Right ventricle myocardium inferior (tissue), 1 donor: ENCODE measurements at places on chromosomes 12 and 14. TPM values are rescaled to one million over a fixed set of nuclear protein-coding genes. Genes with fewer than 3 reads are reported as not detected.

The ACTR6 gene
- 19.4 TPM for total RNA-seq

DNA sequence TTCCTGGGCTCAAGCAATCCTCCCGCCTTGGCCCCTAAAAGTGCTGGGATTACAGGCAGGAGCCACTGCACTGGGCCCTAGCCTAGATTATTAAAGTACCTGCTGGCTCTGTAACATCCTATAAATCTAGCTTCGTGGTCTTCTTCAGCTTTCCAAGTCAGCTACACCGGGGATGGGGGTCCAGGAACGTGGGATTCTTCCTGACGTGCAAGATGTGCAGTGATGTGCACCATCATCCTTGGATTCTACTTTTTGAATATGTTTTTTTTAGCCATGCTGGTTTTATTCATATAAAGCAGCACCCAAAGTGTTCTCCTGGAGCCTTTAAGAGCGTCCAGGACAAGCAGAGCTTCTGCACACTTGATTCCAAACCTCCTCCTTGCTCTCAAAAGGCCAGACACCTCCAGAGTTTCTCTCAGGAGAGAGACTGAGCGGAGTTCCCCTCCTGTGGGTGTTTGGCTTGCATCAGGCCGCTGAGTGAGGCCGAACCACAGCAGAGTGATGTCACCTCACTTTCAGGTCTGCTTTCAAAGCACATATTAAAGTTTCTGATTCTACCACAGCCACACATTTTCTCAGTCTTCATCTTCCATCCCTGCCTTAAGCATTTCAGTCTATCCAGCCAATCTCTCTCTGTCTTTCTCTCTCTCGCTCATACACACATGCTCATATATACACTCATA, 33.4 kb downstream of the VCPKMT start:
- no peak for DNase-seq

GRCh38 chr14:75960231-75960630, 21.6 kb downstream of the TGFB3 start:
- DNase-seq, result no peak

GRCh38 chr12:64160021-64160710, 61.9 kb downstream of the KICS2 start:
- DNase-seq, result no peak

DNA sequence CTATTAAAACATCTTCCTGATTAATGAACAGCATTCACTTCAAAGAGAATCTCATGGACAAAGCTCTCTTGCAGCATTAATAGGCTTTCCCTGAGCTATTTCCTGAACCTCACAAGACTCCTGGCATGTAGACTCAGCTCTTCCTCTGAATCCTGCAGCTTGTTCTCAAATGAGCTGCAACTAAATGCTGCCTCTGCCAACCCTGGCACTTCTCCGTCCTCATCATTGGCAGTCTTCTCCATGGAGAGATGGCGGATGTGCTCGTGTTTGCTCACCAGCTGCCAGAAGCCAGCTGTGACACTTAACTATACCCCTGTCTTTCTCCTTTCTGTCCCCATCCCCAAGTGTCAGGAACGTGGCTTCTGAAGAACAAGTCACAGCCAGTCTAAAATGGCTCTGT, 232.1 kb downstream of the FOXN3 start:
- DNase-seq, result no peak

The TMEM63C gene
- 2.7 TPM for total RNA-seq

The KLRC1 gene
- total RNA-seq, result not detected

GRCh38 chr12:132622437-132623071, 4.0 kb downstream of the P2RX2 start:
- no peak for DNase-seq

The KRT4 gene
- not detected for total RNA-seq

DNA sequence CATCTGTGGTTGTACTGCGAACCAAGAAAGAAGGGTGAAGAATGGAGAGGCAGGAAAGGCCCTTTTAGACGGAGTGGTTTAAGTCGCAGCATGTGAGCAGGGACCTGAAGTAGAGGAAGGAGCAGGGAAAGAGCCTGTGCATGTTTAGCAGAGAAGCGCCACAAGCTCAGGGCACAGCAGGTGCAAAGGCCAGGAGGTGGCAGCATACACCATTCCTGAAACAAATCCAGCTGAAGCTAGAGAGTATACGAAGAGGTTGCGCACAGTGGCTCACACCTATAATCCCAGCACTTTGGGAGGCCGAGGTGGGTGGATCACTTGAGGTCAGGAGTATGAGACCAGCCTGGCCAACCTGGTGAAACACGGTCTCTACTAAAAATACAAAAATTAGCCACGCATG, 49.9 kb downstream of the HELB start:
- no peak for DNase-seq

The LPAR5 gene
- total RNA-seq, result 7.5 TPM

DNA sequence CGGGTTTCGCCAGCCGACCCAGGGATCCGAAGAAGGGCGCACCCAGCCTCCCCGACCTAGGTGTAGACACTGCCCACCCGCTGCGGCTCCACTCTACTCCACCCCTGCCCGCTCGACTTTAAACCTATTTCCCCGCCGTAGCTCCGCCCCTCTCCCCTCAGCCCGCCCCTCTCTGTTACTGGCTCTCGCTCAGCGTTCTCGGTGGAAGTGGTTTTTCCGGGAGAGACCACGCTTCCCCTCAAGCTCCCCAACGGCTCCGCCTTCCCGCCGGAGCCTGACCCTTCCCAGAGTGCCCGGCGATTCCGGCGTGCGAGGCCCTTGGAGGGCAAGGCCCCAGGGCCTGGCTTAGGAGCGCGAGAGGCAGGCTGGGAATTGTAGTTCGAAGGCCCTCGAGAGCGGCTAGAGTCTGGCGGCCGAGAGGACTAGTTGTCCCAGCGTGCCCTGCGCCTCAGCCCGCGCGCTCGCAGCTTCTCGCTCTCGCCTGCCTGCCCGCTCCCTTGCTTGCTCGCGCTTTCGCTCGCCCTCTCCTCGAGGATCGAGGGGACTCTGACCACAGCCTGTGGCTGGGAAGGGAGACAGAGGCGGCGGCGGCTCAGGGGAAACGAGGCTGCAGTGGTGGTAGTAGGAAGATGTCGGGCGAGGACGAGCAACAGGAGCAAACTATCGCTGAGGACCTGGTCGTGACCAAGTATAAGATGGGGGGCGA, at the start of gene PA2G4:
Gene PA2G4 (plus strand): TSS at position 451 of the 706 bp plus-strand sequence. CDS start 179 bp downstream, at position 630.
- DNase-seq, result peak; percentile 99

GRCh38 chr12:93686572-93687356, 9.6 kb downstream of the CRADD start:
- DNase-seq, result no peak

DNA sequence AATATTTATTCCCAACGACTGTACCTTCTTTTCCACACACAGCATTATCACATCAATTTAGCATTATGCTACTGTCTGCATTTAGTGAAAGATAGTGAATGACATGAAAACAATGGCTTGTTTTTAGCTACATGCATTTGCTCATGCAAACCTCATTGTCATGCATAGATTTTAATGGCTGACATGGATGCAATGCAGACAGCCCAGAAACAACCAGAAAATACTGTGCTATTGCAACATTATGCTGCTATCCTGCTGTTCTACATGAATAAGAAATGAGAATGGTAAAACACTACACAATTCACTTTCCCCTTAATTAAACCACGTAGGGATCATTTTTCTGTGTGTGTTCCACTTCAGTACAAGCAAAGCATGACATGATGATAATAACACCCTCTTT, 90.8 kb downstream of the LIN7A start:
- DNase-seq, result no peak

The CD69 gene
- 0.32 TPM for total RNA-seq

The ULK1 gene
- 49.3 TPM for total RNA-seq

GRCh38 chr14:51396222-51396815, 156.3 kb downstream of the TMX1 start:
- no peak for DNase-seq

DNA sequence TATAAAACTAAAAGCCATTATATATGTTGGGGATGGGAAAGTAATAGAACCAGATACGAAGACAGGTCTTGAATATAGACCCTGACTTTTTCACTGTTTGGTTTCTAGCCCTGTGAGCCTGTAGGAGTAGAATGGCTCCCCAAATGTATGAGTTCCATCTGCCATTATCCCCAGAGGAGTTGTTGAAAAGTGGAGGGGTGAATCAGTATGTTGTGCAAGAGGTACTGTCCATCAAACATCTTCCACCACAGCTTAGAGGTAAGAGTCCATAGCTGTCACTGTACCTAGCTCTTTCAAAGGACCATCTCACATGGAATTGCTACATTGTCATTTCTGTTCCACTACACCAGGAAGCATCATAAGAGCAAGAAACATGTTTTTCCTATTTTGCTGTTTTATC, 1.1 kb downstream of the NCAPD2 start:
- no peak for DNase-seq

- DNase-seq, result no peak
Observed at GRCh38 chr12:46110223-46110611, 119.8 kb upstream of the SCAF11 start.

DNA sequence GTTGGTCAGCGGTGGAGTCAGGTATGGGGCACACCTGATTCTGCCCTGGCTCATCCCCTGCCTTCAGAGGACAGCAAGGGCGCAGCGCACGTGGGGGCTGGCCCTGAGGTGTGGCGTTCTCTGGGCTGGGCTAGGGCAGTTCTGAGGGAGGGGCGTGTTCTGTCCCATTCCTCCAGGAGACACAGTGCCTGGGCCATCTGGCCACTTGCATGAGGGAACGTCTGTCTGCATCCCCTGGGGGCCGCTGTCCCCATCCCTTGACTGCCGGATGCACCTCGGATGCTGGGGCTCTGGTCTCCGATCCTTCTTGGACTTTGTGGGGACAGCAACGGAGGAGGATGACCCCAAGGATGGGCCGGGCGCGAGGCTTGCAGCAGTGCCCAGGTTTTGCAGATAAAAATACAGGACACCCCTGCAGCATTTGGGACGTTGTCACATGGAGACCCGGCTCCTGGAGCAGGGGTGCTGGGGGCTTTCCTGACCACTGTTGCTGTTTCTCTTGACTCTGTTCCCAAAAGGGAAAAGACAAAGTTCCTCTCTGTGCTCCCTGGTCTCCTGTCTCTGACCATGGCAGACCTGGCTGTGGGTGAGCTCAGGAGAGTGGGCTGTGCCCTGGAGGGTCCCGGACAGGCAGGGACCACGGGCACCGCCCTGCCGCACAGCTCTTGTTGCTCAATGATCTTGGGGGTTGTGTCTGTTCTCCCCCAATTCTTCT, 6.9 kb downstream of the MTA1 start:
- DNase-seq, result no peak

The PTPN6 gene
- 9.1 TPM for total RNA-seq

GRCh38 chr12:119711693-119712092, 43.8 kb downstream of the PRKAB1 start:
- no peak for DNase-seq

DNA sequence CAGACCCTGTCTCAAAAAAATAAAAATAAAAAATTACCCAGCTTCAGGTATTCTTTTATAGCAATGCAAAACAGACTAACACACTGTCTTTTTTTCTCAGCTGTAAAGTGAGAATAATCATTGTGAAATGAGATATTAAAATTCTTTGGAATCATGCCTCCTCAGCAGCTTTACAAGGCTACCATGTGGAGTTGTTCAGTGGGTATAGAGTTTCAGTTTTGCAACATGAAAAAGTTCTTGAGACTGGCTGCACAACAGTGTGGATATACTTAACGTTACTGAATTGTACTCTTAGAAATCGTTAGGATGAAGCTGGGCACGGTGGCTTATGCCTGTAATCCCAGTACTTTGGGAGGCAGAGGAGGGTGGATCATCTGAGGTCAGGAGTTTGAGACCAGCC, 15.7 kb upstream of the MAPKAPK5 start:
- DNase-seq, result no peak

DNA sequence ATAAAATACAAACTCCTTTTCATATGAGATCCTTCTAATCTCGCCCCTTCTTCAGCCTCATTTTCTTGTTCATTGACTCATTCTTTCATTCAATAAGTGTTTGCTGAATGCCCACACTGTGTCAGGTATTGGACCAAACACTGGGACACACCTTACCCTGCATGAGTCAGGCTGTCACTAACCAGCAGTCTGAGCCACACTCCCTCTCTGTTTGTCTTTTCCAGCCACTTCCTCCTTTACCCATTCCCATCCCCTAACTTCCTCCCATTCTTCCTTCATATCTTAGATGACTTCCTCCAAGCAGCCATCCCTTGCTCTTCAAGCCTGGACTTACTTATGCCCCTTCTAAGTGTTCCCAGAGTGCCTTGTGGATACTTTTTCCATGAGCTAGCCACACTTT, 27.0 kb upstream of the HIF1A start:
- no peak for DNase-seq

The CDCA3 gene
- total RNA-seq, result 1.2 TPM

The MORN3 gene
- 0.11 TPM for total RNA-seq

DNA sequence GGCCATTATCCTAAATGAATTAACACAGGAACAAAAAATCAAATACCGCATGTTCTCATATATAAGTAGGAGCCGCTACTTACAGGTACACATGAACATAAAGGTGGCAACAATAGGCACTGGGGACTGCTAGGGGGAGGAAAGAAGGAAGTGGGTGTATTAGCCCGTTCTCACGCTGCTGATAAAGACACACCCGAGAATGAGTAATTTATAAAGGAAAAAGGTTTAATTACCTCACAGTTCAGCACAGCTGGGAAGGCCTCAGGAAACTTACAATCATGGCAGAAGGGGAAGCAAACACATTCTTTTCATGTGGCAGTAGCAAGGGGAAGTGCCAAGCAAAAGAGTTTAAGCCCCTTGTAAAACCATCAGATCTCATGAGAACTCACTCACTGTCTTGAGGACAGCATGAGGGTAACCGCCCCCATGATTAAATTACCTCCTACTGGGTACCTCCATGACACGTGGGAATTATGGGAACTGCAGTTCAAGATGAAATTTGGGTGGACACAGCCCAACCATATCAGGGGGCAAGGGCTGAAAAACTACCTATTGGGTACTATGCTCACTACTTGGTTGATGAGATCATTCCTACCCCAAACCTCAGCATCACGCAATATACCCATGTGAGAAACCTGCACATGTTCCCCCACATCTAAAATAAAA, 16.4 kb upstream of the MIA2 start:
- no peak for DNase-seq

DNA sequence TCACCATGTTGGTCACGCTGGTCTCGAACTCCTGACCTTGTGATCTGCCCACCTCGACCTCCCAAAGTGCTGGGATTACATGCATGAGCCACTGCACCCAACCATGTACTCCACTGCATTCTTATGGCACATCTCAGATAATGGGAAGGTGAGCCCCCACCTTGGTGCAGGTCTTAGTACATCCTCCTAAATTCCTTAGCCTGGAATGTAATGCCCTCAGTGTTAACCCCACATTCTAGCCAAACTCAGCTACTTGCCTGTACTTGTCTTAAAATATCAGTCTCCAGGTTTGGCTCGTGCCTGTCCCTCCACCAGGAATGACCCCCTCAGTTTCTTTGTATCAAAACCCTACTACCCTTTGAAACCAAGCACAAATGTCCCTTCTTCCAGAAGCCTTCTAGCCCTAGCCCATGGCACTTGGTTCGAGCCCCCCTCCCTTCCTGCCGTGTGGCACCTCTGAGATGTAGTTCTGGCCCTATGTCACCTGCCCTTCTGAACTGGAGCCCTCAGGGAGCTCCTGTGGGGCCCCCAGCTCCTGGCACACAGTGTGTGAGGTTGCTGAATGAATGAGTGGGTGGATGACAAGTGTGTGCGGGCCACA, 8.4 kb downstream of the KCNH3 start:
- DNase-seq, result no peak
